ENCODE measurements at places on chromosomes 16 and 17.

DNA sequence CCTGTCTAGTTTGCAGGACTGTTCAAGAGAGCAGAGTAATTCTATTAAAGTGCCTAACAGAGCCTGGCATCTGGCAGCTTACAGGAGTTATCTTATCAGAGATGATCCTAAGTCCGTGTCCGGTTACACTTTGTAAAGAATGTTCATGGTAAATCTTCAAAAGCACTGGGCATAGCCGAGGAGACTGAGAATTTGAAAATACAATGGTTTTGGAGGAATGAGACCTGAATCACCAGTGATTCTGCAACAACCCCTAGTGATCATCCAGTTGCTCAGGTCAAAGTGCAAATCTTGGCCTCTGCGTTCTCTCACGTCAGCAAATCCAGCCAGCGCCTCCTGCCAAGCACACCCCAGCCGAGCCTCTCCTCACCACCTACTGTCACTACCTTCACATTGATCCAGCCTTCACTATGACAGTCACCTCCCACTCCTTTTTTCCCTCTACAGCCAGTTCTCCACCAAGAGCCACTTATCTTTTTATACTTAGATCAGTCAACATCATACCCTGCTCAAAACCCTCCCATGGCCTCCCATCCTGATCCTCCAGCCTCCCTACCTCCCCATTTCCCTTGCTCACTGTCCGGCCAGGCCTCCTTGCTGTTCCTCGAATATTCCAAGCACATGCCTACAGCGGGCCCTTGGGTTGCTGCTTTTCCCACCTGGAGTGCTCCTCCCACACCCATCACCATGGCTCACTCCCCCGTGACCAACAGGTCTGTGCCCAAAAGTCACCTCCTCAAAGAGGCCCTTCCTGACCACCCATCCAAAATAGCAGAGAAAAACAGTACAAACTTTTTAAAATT, 57.4 kb upstream of the ERN1 start:
- DNase-seq = no peak

DNA sequence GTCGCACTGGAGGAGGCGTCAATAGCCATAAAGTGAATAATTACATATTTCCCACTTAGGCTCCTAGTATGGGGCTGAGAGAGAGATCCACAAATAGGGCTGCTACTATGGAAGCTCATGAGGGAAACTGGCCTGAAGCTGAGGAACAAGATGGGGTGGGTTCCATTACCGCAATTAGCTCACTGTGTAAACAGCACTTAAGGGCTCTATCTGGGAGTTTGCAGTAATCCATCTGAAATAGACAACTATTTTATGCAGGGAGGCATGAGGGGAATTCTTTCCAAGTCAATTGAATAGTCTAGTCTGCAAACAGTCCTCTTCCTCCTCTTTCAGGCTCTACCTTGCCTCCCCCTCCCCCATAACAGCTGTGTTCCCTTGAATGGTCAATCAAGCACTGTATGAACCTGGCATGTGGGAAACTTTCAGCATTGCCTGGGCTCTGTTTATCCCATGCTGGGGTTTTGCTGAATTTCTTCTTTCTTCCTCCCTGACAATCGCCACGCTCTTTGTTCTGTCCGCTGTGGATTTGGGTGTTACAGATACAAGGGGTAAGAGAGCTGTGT, 56.1 kb upstream of the MAF start:
- DNase-seq = no peak

DNA sequence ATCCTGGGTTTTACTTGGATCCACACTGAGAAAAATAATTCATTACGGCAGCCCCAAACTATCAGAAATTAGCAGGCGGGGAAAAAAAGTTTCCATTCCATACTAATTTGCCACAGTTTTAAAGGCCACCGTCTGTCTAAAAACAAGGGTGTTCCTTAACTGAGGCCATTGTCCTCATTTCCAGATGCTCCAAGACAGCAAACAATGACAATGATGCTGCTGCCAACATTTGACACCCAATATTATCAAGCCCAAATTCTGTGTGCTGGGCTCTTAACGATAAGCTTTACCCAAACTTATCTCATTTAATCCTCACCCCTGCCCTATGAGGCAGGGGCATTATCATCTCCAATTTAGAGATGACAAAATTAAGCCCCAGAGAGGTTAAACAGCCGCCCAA, 26.3 kb downstream of the CUEDC1 start:
- DNase-seq = no peak

GRCh38 chr17:66551839-66552238, 249.4 kb downstream of the PRKCA start:
- DNase-seq = no peak

DNA sequence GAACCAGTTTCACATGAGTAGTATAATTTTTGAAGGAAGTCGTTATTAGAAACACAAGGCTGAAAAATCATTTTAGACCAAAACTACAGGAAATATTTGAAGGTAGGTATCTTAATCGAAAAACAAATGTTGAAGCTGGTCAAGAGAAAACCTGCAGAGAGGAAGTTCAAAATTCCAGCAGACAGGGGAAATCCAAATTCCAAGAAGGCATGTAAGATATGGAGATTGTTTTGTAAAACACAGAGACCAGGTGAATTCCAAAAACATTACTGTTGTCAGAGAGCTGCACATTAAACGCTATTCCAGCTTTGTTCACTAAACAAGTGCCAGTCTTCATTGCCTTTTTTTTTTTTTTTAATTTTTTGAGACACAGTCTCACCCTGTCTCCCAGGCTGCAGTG, 38.4 kb downstream of the ADAMTS18 start:
- DNase-seq = no peak

DNA sequence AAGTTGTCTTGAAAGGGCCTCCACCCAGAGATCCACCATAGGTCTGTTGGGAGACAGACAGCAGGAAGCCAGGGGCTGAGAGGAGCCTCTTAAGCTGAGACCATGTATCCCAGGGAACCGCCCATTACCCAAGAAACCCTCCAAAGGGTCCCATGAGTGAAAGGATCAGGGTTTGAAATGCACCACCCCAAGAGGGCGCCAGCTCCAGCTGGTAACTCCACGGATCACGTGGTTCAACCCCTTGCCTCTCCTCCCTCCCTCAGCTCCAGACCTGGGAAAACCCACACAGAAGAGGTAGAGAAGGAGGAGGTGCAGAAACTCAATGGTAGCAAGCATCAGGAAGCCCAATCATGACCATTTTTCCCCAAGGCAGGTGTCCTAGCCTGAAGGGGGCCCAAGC, 148.7 kb downstream of the AIPL1 start:
- DNase-seq = no peak

DNA sequence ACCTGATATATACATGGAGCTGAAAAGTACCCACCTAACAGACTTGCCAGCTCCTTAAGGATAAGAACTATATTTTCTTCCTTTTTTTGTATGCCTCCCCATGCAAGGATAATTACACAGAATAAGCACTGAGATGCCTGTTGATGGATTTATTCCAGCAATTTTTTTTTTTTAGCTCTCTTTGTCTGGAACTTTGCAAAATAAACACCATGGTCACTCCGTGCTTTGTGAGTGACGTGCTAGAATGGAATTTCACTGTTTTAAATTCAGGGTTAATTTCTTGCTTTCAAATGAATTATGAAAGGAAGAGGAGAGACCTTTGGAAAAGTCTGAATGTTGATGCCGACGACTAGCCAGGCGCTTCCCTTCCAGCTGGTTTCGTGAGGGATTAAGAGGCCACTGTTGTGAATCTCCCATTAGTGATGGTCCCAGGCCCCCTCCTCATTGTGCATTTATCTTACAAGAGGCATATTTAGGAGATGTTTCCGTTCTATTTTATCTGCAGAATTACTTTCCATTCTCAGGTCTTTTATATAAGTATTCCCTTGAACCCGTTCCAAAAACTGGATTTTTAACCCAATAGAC, 529.1 kb downstream of the WWOX start:
- peak; percentile 19 for DNase-seq

DNA sequence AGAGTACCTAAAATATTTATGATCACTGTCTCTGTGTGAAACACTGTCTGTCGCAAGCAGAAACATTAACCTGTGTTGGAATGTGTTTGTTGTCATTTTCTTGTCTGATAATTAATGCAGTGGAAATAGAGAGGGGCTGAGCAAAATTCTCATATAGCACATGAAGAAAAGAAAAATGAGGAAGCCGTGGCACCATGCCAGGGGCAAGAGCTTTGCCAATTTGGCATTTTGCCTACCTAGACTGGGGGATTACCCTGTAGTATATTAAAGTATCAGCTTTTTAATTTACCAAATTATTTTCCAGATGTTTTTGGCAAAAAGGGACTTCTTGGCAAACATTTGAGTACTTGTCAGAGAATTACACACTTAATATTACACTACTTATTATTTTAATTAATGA, 1326.6 kb upstream of the GOT2 start:
- no peak for DNase-seq

DNA sequence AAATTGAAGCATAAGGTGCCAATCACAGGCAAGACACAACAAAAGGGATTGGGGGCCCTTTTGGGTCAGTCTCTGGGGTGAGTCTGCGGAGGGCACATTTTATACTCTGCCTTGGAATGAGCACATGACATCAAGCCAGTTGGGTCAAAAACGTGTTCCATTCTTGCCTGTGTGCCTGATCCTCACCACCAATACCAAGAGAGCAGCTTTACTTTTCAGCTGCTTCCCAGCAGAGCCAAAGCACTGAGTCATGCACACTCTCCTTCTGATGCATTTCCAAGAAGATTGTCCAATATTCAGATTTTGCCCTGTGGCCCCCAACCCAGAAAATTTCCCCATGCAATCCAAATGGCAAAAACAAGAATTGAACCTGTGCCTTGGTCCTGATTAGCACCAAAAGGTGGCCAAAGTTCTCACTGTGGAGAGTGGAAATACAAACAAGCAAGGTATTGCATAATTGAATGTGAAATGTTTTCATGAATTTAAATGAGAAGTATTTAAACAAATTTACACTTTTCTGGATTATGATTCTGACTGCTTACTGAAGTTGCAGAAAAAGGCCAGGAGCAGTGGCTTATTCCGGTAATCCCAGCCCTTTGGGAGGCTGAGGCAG, 217.8 kb upstream of the SOX9 start:
- DNase-seq = no peak

DNA sequence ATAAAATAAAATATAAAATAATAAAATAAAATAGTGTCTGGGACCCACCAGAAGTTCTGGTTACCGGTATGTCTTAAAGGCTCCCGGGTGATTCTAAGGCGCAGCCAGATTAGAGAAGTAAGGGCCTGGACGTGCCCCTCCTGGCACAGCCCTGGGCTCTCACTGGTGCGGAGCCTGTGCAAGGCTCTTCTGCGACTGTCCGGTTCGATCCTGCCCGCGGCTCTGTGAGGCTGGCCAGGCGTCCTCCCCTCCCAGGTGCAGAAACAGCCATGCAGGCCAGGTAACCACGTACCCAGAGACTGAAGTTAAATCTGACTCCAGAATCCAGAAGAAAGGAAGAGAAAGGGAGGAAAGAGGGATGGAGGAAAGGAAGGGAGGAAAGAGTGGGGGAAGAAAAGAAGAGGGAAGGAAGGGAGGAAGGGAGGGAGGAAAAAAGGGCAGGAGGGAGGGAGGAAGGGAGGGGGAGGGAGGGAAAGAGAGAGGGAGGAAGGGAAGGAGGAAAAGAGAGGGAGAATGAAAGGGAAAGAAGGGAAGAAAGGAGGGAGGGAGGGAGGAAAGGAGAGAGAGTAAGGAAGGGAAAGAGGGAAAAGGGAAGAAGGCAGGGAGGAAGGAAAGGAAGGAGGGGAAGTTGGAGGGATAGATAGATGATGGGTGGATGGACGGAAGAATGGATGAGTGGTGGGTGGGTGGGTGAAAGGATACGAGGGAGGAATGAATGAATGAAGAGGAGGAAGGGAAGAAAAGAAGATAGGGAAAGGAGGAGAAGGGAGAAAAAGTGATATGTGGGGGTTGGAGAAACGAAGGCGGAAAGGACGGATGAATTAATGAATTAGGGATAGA, 42.3 kb downstream of the C16orf82 start:
- no peak for DNase-seq

DNA sequence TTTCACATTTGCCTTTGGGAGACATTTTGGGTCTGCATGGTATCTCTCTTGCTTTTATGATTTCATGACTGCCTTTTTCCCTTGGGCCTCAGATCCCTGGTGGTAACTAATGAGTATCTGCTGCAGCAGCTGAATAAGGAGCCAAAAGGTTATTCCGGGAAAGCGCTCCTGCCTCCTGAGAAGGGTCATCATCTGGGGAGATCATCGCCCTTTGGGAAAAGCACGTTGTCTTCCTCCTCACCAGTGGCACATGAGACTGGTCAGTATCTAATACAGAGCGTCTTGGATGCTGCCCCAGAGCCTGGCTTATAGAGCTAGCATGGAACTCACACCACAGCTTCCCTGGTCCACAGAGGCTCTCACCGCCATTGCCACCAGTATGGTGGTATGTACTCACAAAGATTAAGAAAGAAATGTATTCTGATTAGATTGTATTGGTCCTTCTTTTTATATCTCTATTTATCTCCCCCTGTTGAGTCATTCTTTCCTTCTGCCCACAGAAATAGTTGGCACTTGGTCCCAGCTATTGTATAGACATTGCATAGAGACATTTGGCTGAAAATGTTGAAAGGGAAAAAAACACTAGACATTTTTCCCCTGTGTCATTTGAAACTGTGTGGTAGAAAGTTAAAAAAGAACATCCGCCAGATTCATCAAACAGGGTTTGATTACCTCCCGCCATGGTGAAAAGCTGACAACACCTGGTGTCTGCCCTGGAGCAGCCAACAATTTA, 8.4 kb downstream of the TPPP3 start:
- DNase-seq = no peak

- peak; percentile 81 for DNase-seq
These were observed 12.9 kb downstream of the P2RX5 start for GRCh38 chr17:3683054-3683511.

DNA sequence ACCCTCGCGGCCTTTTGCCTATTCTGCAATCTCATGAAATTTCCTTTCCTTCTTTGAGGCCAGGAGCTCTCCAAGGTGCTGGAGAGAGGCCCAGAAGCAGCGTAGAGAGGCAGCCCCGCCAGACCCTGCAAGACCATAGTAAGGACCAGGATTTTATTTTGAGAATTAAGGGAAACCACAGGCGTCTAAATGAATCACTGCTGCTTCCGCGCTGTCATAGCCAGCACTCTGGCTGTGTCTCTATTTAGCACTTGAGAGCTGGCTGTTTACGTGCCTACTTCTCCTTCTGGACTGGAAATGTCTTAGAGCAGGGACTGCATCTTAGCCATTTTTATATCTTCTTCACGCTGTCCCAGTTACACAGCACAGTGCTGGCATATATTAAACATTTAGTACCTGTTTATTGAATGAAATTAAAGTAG, 37.6 kb upstream of the PIRT start:
- no peak for DNase-seq

DNA sequence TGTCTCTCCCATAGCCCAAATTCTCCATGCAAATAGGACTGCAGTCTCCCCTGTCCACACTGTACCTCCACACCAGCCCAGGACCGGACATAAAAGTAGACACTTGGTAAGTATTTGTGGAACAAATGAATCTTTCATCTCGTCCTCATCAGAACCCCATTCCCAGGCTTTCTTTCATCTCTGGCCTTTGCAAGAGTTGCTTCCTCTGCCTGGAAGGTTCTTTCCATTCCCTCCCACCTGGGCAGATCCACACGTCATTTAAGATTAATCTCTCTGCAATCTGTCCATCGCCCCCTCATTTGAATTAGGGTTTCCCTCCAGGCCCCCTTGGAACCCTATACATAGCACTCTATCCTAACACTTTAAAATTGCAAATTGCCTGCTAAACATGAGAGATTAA, 3.9 kb upstream of the NXPH3 start:
- no peak for DNase-seq

- peak; percentile 44 for DNase-seq
These were observed 559 bp downstream of the CLUH start for GRCh38 chr17:2710803-2711607.

GRCh38 chr17:32880671-32881453, 3.9 kb upstream of the MYO1D start:
- no peak for DNase-seq

- DNase-seq = no peak
These were observed 158.5 kb downstream of the PPM1E start for GRCh38 chr17:58913971-58914769.

Data from hepatic stellate cell (primary cell).